Renal cortex interstitium (tissue), 15 donors: ENCODE measurements at places on chromosomes 13 and 19.

DNA sequence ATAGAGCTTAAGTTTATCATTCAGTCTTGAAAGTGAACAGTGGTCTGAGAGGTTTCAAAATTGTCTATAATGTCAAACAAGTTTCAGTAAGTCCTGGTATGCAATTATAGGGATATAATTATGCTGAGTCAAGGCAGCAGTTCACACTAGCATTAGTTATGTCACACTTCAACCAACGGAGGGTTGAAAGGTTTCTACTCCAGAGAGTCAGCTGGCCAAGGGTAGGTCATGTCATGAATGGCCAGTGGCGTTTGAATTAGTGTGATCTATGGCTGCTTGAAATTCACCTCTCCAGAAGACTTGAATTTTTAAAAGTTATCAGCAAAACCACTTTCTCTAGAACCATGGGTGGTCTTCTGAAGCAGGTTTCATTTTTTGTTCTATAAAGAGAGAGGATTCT lies 108.6 kb downstream of the TNFRSF19 start:
- DNase-seq = no peak

GRCh38 chr19:14368011-14368513 lies 13.2 kb upstream of the ADGRE5 start:
- DNase-seq = no peak

- DNase-seq = no peak
These were observed 3.4 kb downstream of the ZMYM2 start for GRCh38 chr13:19961924-19962323.

- DNase-seq = no peak
These were observed 277.5 kb downstream of the LIG4 start for GRCh38 chr13:107937848-107938247.

- DNase-seq = no peak
These were observed 3.2 kb downstream of the ELF1 start for GRCh38 chr13:41015920-41016319.

- DNase-seq = no peak
These were observed 6.4 kb downstream of the KANK3 start for GRCh38 chr19:8336660-8337059.

GRCh38 chr13:25180775-25181537 lies 8.9 kb upstream of the AMER2 start:
- DNase-seq = no peak

DNA sequence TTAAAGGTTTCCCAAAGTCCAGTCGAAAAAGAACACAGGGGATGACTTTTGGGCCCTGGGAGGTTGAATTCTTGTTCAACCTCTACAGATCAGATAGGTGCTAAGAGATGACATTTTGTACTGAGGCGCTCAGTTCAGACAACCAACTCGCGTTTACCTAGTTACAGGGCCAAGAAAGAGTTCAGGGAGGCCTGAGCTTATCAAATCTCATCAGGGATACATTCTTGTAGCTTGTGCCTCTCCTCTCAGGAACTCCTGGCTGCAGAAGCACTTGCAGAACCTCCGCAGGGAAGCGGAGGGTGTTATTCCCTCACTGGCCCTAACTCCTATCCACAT lies 825 bp downstream of the ZNF776 start:
- peak; percentile 11 for DNase-seq

GRCh38 chr19:11658970-11659369 lies 61.7 kb downstream of the ZNF627 start:
- DNase-seq = no peak

- DNase-seq = no peak
These were observed 38.3 kb downstream of the TMED1 start for GRCh38 chr19:10797541-10798256.

DNA sequence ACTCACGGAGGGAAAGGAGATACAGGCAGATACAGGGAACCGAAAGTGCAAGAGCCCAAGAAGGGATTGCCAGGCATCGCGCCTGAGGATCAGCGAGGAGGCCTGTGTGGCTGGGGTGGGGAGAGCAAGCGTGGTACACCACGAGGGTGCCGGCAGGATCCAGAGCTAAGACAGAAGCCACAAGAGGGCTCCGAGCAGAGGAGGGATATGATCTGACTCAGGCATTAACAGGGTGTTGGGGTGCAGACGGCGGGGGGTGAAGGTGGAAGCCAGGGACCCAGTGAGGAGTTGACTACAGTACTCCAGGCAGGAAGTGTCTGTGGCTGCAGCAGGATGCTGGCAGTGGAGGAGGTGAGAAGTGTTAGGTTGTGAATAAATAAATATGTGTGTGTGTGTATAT lies 5.4 kb upstream of the PPP1R37 start:
- DNase-seq = no peak

GRCh38 chr13:92196591-92197256 lies 798.3 kb downstream of the GPC5 start:
- DNase-seq = no peak

GRCh38 chr13:47890146-47890814 lies 110.8 kb downstream of the SUCLA2 start:
- no peak for DNase-seq

DNA sequence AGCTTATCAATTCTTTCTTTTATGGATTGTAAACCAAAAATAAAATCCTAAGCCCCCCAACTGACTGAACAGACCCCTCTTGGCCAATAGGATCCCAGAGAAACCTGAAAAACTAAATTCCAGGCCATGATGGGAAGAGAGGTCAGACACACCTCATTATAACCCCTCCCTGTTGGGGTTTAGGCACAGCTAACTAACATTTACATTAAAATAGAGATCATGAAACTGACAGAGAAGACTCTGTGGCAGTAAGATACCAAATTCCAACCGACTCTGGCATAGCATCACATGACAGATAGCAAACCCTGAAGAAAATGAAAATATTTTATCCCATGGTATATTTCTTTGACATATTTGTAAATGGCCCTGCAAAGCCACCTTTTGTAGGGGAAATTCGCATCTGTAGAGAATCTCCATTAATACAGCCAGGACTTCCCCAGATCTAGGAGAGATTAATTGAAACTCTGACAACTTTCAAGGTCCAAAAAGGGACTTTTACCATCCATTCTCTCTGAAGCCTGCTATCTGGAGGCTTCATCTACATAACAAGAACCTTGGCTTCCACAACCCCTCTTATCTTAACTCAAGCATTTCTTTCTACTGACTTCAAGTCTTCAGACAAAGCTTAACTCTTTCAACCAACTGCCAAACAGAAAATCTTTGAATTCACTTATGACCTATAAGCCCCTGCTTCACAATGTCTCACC lies 27.1 kb upstream of the GAS6 start:
- DNase-seq = no peak

DNA sequence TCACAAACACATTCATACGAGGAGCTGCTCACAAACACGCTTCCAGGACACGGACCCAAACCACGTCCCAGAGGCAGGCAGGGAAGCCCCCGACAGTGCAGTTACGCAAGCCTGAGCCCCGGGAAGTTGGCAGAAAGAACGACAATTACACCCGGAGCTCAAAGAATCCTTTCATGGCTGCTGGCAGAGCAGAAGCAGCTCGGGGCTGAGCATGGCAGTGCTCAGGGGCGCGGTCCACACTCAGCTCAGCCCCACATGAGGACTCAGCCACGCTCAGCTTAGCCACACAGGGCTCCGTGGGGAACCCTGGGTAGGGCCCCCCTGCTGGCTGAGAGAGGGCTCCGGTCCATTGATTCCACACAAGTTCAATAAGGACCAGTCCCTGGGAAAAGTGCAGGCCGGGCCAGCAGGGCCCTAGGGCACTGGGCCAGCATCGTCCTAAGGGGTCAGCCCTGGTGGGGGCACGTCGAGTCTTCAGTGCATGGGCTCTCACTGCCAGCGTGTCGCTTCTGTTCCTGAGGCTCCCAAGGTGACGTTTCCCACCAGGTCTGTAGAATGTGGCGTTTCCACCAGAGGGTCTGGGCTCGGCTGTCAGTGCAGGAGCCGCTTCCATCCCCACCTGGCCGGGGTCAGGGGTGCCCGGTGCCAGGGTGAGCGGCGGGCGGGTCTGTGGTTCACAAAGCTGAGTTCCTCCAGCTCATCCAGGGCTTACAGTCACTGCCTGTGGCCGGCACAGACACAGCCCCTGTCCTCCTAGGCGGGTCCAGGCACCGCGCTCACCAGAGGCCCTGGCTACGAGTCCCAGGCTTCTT lies 23.1 kb downstream of the GAS6 start:
- DNase-seq = no peak

DNA sequence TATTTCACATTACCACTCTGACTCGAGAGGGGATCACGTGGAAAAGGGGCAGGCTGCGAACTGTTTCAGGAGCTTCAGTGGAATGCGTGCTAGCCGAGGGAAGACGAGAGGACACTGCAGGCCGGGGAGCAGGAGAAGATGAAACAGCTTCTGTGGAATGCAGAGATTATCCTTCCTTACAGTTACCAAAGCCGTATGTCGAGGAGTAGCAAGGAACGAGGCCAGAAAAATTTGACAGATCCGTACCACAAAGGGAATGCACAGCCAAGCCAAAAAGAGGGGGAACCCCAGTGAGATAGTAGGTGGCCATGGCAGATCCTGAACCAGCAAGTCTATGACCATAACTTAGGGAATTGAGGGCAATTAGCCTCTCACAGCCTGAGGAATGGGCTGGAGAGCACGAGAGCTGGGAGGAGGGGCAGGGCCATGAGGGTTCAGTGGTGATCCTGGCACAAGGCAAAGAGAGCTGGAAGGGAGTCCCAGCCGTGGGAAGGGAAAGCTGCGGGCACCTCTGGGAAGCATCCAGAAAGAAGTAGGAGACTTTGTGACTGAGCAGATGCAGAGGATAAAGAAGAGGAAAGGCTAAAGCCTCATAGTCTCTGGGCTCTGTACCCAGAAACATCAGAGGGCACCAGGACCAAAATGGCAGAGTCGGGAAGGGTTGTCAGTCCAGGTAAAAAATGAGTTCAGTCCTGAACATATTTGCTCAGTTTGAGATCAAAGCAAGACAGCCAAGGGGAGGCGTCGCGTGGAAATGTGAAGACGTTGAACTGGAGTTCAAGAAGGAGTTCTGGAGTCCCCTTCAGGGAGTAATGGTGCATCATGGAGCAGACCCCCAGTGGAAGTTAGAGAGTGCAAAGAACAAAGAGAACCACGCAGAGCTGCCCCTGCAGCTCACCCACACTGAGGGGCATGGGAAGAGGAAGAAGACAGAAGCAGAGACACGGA lies 5.1 kb downstream of the COL4A1 start:
- DNase-seq = no peak
